Dorsolateral prefrontal cortex (tissue), 122 donors: ENCODE measurements at places on chromosomes 1 and 21. TPM values are rescaled to one million over a fixed set of nuclear protein-coding genes. Genes with fewer than 3 reads are reported as not detected.

The F13B gene
- total RNA-seq = not detected

The THEM5 gene
- total RNA-seq = not detected

The PAQR7 gene
- total RNA-seq = 11.3 TPM

The CRABP2 gene
- total RNA-seq = 17.1 TPM

The CYP2J2 gene
- total RNA-seq = 45.5 TPM

The HFM1 gene
- total RNA-seq = 2.1 TPM

The SIK1 gene
- 7.7 TPM for total RNA-seq

The INAVA gene
- total RNA-seq = 2.1 TPM

The EXO5 gene
- total RNA-seq = 11.6 TPM

The LCE1E gene
- not detected for total RNA-seq

The CHRM3 gene
- 85.6 TPM for total RNA-seq

The OBSCN gene
- 11.9 TPM for total RNA-seq

The AVPR1B gene
- not detected for total RNA-seq

The RNF115 gene
- 25.1 TPM for total RNA-seq

The COL18A1 gene
- total RNA-seq = 32.5 TPM
